ENCODE measurements at places on chromosomes 5 and 9.

- no peak for DNase-seq
These were observed 182.0 kb upstream of the IER5L start for GRCh38 chr9:129359916-129360536.

- no peak for DNase-seq
These were observed 31.7 kb upstream of the NFIB start for GRCh38 chr9:14345354-14346230.

GRCh38 chr5:177367981-177368868, 10.5 kb downstream of the RGS14 start:
- no peak for DNase-seq

DNA sequence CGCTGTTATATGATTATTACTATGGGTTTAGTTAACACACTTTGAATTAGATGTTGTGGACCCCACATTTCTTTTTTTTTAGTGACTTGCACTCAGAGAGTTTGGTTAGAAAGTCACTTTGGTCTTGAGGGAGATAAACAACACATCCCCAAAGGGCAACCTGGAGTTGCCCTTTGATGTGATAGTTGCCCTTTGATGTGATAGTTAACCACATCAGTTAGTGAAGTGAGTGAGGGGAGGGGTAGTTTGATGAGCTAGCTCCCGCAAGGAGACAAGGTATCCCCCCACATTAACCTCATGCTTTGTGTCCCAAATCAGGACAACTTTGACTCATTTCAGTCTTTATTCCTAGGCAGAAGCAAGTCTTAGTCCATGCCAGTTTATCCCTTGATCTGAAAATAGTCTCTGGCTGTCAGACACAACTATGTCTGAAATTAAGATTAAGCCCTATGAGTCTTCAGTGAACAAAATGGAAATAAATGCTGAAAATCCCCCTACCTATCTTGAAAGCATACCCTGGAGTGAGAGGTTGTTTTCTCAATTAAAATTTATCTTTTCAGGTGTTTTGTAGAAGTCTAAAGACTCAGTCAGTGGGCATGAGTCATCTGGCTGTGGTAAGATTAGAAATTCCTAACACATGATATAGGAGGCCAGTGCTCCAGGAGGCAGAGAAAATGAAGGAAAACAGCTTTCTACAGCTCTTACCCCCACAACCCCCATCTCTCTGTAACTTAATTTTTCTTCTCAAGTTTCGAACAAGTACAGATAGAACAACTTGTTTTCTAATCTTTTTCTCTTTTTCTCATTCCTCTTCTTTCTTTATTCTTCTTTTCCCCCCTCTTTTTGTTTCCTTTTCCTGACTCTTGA, 208.9 kb upstream of the DMRTA1 start:
- no peak for DNase-seq

DNA sequence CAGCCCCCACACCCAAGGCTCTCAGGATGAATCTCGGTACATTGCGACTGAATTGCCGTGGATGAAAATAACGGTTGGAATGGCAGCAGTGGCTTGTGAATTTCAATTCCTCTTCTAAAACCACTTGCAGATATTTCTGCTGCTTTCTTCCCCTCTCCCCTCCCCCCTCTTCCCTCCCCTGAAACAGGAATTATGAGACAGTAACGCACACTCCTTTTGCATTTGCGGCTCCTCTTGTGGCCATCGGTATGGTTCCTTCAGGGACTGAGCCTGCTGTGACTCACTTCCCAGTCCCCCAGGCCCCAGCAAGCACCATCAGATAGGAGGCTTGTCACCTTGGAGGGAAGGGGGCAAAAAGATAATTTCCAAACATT, 9.7 kb downstream of the DCANP1 start:
- DNase-seq: no peak

DNA sequence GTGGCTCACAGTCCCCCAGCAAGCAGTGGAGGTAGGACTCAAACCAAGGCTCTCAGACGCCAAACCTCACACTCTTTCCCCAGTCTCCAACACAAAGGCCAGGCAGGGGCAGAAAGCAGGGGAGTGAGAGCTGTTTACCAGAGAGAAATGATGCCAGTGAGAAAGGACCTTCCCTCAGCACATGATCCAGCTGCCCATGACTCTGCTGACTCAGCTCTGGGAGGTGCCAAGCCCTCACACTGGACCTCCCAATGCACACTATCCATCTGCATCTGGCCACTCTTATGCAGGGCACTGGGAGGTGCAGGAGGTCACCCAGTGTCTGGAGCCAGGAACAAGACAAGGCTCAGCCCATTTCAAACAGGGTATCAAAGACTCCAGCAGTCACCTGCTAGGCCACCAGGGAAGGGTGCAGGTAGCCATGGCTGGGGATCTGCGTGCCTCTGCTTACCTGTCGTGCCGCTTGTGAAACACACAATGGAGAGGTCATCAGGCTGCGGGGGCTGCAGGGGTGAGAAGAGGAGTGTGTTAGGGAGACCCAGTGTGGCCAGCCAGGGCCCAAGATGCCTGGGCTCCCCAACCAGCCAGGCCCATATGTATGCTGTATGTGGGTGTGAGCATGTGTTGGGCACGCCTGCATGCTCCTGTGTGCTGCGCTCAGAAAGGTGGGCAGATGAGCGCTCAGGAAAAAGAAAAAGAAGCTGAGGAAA, 26.3 kb downstream of the ACSL6 start:
- DNase-seq: no peak

GRCh38 chr5:162496100-162496808, 428.7 kb downstream of the GABRG2 start:
- no peak for DNase-seq

- DNase-seq: no peak
These were observed 586.4 kb downstream of the TLE4 start for GRCh38 chr9:80158131-80158530.
